CD4-positive, CD25-positive, alpha-beta regulatory T cell (primary cell): ENCODE measurements at places on chromosomes 12 and 14. TPM values are rescaled to one million over a fixed set of nuclear protein-coding genes. Genes with fewer than 3 reads are reported as not detected.

The MGST1 gene
- total RNA-seq, result 1.2 TPM

The GPR132 gene
- 94.5 TPM for total RNA-seq

The EP400 gene
- 77.9 TPM for total RNA-seq

The KLRF2 gene
- total RNA-seq, result not detected

The BDKRB1 gene
- not detected for total RNA-seq

The GUCY2C gene
- total RNA-seq, result not detected

The PAH gene
- total RNA-seq, result not detected

The SLC5A8 gene
- not detected for total RNA-seq

The HNF1A gene
- total RNA-seq, result not detected

The SIRT4 gene
- 0.79 TPM for total RNA-seq
